HCT116 (cell line): ENCODE measurements at places on chromosomes 6 and 20.

DNA sequence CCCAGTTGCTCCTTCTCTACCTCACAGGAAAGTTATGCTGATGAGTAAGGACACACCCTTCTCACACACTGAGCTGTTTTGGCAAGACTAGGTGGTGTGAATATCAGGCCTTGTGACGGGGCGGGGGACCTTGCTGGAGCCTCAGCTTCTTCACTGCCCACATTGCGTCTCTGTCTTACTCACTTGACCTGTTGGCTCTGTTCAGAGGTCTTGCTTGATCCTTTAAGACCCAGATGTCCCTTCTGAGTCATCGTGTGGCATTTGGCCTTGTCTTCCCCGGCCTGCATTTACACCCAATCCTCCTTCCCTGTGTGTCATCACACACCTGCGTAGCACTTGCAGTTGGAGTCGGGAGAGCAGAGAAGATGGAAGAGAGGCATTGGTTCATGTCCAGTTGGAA is 8.3 kb upstream of the PRND start:
- peak; percentile 79 for DNase-seq

GRCh38 chr6:113015249-113015648 is 668.1 kb downstream of the RFPL4B start:
- no peak for DNase-seq

DNA sequence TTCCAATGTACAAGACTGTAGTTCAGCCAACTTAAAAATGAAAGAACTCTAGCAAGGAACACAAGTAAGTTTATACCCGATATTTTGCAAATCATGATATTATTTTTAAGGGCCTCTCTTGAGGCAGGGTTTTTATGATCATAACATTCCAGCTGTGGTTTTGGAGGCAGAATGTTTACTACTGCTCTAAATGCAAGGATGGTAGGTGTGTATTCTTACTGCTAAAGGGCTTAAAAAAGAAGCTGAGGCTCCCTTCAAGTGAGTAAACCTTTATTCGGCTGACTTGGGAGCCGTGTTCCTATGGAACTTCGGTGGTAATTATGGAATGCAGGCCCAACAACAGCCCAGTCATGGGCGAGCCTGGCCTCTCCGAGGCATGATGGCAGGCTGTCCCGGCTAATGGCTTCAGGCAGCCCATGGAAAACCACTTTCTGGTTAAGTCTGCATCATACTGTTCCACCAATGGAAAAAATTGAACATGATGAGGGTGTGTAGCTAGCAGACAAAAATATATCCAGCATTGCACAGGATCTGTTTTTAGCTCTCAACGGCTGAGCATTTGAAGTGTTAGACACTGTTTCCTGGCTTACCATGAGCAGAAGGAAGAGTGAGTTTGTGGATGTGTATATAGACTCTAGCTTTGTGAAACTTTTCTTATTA is 111.5 kb downstream of the TIAM2 start:
- no peak for DNase-seq

DNA sequence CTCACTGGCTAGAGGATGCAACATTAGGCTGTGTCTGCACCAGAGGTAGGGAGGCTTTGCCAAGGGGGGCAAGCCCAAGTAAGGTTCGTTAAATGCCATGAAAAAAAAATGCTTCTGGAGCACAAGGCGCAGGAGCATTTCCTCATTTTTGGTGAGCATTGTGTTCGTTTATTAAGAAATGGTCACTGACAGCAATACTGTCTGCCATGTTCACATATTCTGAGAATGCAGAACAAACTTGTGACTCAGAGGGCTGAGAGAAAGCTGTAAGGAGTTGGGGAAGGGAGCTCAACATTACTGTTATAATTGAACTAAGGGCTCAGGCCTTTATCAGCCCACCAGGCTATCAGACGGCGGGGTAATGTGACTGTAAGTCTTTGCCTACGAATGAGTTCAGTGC is 465.4 kb upstream of the BTBD3 start:
- DNase-seq: no peak

- DNase-seq: no peak
Measured at GRCh38 chr20:5735845-5736510, 14.2 kb upstream of the SHLD1 start.

- no peak for DNase-seq
Measured at GRCh38 chr6:116359131-116359530, 11.6 kb upstream of the DSE start.

GRCh38 chr6:35698858-35699257 is 10.1 kb upstream of the FKBP5 start:
- DNase-seq: no peak

GRCh38 chr6:75424618-75425548 is 68.7 kb downstream of the FILIP1 start:
- DNase-seq: no peak

DNA sequence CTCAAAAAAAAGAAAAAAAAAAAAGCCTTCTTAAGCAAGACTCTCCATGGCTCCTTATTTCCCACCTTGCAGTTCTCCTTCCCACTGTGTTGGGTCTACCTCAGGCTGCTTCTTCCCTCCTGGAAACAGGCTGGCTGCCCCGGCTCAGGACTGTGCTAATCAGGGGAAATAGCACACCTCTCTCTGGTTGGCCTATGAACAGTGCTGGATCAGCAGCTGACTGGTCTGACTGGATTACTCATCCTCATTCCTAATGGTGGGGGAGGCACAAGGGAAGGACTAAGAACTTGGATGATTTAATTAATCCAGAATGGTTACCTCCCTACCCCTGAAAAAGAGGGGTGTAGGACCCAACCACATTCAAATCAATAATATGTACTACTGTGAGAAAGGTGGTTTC is 3.9 kb upstream of the SRSF3 start:
- DNase-seq: peak; percentile 35

DNA sequence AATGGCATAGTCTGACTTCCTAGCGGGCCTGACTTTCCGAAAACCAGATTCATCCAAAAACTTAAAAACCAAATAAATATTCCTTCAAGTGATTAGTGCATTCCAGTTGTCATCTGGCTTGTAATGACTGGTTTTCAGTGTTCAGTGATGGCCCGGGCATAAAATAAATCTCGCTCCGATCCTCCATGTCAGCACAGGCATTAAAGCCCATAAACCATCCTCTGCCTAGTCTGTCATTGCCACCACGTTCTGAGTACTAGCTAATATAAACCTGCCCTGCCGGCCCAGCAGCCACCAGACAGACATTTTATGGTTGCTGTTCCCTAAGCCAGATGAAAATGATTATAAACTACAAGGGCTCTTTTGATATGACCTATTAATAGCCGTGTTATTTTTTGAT is 232.3 kb upstream of the GMDS start:
- DNase-seq: no peak

- DNase-seq: no peak
Measured at GRCh38 chr20:59942245-59942644, 2.1 kb downstream of the FAM217B start.

- no peak for DNase-seq
Measured at GRCh38 chr6:162177746-162178145, 549.8 kb downstream of the PRKN start.

- no peak for DNase-seq
Measured at GRCh38 chr6:50720623-50721022, 7.3 kb downstream of the TFAP2D start.

DNA sequence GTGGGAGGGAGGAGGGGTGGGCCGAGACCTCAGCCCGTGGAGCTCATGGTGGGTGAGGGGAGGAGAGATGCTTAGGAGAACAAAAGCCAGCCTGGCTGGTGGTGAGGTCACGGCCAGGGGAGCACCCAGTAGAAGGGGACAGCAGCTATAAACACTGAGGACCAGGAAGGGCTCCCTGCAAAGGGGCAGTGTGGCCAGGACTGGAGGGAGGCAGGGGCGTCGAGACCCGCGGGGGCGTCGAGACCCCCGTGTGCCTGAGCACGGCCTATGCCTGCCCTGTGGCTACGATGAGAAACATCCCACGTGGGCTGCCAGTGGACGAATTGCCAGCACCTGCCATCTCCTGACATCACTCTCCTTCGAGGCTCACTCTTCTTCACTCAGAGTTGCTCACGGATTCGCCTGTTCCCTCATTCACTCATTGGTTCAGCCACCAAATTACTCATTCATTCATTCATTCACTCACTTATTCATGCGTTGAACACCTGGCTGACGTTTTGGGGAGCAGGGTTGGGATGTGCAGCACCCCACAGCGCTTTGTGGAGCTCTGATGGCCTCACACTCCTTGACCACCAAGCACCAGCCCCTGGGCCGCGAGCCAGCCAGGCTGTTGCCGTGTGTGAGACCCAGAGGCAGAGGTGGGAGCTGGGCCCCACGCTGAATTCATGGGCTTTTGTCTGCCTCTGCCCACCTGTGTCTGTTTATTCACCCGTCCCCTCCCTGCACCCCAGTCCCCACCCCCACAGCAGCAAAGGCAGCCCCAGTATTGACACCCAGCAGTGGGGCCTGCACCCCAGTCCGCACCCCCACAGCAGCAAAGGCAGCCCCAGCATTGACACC is 61.2 kb upstream of the BHLHE23 start:
- DNase-seq: no peak

DNA sequence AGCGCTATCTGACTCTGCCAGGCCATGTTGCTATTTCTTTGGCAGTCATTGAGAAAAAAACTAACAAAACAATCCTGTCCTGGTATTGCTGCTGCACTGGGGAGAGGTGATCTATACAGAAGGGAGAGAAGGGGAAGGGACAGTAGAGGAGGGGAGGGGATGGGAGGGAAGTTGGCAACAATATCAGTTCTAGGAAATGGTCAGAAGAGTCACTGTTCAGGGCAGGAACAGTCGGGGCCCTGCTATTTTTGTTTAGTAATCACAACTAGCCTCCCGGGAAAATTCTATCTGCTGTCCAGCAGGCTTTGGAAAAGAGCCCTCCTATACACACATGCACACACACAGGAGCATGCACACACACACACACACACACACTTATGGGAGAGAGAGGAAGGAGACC is 142.3 kb upstream of the CARMIL1 start:
- no peak for DNase-seq

DNA sequence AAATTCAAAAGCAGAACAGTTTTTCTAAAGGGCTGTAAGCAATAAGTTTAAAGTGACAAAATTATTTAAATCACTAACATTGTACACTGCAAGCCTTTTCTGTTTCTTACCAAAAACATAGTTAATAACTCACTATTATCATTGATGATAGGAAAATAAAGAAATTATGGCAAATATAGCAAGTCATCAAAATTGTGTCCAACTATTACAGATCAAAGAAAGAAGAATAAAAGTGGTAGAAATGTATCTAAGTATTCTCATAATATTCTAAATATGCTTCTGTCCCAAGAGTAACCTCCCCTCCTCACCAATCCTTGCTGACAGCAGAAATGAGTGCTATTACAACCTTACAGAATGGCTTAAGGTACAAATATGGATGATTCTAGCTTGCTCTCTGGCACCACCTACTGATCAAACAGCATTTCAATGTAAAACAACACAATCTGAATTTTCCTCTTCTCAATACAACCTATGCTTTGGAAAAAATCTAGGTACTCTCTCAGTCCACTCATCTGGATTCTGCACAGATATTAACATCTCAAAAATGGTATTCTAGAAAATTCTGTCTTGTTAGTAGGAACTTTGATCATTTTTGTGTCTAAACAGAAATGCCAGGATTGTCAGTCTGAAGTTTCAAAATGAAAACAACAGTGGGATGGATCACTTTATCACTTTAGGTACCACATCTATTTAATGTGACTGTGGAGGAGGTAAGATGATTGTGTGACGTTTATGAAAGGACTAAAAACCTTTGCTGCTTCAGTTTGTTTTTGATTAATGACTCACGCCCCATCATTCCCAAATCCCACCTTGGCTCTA is 40.9 kb downstream of the ZFP64 start:
- peak; percentile 33 for DNase-seq

DNA sequence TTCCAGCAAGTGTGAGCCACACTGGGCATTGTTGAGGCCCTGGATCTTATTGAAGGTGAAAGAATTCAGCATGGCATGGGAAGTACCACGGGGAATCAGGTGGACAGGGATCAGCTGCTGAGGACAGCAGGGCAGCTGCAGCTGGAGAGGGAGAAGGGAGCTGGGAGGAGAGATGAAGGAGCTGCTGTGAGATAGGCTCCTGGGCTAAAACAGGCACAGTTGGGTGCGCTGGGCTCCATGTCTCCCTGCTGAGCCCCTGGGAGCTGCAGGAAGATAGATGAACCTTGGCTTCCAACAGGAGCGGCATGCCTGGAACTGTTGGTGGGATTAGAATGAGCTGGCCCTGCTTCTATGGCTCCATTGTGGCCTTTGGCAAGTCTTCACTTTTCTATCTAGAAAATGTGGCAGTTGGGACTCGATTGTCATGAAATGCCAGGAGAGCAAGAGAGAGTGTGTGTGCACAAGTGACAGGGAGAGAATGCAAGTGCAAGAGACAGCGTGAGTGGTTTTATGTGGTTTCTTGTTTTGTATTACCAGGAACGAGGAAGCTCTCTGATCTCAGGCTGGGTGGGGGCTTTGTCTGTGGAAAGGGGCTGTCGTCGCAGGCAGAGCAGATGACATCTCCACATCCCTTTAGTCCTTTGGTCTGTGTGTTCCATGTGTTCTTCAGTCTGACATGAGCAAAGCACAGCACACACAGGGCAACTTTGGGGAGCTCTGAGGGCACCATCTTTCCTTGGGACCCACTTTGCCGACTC is 20.4 kb downstream of the SNPH start:
- no peak for DNase-seq

DNA sequence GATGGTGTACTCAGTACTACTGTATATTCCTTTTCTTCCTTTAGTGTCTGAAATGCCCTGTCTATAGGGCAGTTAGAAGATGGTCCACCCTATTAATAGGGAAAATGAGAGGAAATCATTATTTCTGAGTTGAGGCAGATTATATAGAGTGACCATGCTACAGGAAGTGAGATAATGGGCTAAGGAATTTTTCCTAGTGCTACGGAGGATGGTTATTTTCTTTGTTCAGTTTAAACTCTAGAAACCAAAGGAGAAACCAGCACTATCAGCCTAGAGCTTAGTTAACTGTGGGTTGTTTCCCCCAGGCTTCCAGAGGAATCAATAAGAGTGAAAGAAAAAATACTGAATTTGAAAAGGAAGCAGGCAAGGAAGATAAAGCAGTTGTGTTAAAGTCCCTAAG is 474 bp downstream of the TSBP1 start:
- no peak for DNase-seq

DNA sequence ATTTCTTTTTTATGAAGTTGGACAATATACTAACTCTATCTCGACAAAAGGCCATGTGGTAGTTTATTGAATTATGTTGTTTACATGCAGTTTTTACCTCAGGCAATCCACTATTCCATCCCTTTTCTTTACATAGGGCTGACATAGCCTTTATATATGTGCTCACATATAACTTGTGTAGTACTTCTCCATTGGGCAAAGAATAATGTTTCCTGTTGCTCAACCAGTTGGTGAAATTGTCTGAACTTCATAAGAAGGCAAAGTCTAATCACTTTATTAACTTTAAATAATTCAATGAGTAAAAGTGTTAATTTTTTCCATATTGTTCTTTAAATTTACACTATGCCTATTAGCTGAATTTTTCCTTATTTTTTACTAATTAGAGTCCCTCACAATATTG is 1272.1 kb downstream of the EPHA7 start:
- DNase-seq: no peak

GRCh38 chr6:56173228-56173627 is 74.2 kb downstream of the COL21A1 start:
- no peak for DNase-seq

- no peak for DNase-seq
Measured at GRCh38 chr6:32568561-32568960, 21.1 kb downstream of the HLA-DRB1 start.
